Adrenal gland (tissue), 19 donors: ENCODE measurements at places on chromosomes 1 and 21. TPM values are rescaled to one million over a fixed set of nuclear protein-coding genes. Genes with fewer than 3 reads are reported as not detected.

TARDBP gene
- 79.8 TPM for polyA plus RNA-seq

KIF26B gene
- 0.48 TPM for polyA plus RNA-seq

CASZ1 gene
- polyA plus RNA-seq, result 3.1 TPM

ZNF362 gene
- 37.3 TPM for polyA plus RNA-seq

EVA1C gene
- 8.2 TPM for polyA plus RNA-seq

CLDN8 gene
- not detected for polyA plus RNA-seq

PTGS2 gene
- polyA plus RNA-seq, result 0.77 TPM

TNFSF18 gene
- 0.07 TPM for polyA plus RNA-seq

ADCY10 gene
- polyA plus RNA-seq, result 0.40 TPM

RPS8 gene
- polyA plus RNA-seq, result 2,737 TPM

BARHL2 gene
- polyA plus RNA-seq, result not detected

LCE2C gene
- not detected for polyA plus RNA-seq

ATAD3C gene
- 1.2 TPM for polyA plus RNA-seq

INSRR gene
- 0.22 TPM for polyA plus RNA-seq

PRAMEF14 gene
- polyA plus RNA-seq, result not detected

NKAIN1 gene
- polyA plus RNA-seq, result 10.7 TPM
